Colonic mucosa (tissue), 4 donors: ENCODE measurements at places on chromosomes 4 and X. TPM values are rescaled to one million over a fixed set of nuclear protein-coding genes. Genes with fewer than 3 reads are reported as not detected.

RS1 gene
- not detected for total RNA-seq

RIPPLY1 gene
- not detected for total RNA-seq

COL25A1 gene
- 0.29 TPM for total RNA-seq

DNA sequence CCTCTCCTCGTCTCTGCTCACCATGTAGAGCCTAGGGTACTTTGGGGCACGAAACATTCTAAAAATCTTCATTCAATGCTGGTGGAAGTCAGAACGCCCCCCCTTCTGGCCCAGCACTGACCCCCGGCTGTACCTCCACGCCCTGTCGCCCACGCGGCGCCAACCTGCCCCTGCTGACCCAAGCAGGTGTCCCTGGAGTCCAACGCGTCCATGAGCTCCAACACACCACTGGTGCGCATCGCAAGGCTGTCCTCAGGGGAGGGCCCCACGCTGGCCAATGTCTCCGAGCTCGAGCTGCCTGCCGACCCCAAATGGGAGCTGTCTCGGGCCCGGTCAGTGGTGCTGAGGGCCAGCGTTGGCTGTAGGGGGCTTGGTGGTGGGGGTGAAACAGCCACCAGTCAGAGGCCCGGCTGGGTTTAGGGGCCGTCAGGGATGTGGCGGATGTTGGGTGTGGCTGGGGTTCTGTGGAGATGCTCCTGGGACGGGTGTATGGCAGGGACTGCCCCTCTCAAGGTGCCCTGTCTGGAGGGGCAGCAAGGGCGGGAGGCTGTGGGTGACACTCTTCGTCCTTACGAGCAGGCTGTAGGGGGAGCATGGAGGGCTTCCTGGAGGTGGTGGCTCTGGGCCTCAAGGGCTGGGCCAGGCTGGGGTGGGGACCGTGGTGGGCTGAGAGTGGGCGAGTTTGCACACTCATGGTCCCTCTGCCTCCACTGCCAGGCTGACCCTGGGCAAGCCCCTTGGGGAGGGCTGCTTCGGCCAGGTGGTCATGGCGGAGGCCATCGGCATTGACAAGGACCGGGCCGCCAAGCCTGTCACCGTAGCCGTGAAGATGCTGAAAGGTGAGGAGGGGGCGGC lies 11.8 kb downstream of the FGFR3 start:
- no peak for DNase-seq
- no peaks in the 10 kb centered on the region for H3K27me3 ChIP-seq
- H3K4me3 ChIP-seq = no peak overlapping the region
- H3K4me1 ChIP-seq = no peaks in the 10 kb centered on the region
- no peak overlapping the region for H3K27ac ChIP-seq
